ENCODE measurements at places on chromosomes 12 and 14.

GRCh38 chr12:1401891-1402290 lies 192.5 kb downstream of the FBXL14 start:
- DNase-seq = no peak

- DNase-seq = no peak
These were observed 217.7 kb upstream of the PDZRN4 start for GRCh38 chr12:40970320-40970907.

DNA sequence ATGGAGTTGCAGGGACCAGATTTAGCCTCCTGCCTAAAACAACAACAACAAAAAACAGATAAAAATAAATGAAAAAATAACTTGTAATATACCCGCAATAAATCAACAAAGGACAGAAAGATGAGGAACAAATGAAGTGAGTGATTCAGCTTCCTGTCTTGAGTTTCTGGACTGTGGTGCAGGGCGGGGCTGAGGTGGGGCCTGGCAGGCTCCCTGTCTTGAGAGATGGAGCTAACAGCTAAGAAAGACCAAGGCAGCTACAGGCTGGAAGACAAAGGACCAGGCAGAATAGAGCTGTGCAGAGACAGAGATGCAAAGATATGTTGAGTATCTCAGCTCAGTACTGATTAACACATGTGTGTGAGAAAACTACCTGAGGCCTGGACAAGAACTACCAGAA lies 879.2 kb downstream of the AACS start:
- DNase-seq = no peak

GRCh38 chr12:120230974-120231315 lies 30.0 kb upstream of the RPLP0 start:
- no peak for DNase-seq

GRCh38 chr14:55019968-55020554 lies 6.8 kb downstream of the WDHD1 start:
- DNase-seq = no peak

GRCh38 chr12:48807981-48808380 lies 10.3 kb upstream of the CACNB3 start:
- DNase-seq = no peak

DNA sequence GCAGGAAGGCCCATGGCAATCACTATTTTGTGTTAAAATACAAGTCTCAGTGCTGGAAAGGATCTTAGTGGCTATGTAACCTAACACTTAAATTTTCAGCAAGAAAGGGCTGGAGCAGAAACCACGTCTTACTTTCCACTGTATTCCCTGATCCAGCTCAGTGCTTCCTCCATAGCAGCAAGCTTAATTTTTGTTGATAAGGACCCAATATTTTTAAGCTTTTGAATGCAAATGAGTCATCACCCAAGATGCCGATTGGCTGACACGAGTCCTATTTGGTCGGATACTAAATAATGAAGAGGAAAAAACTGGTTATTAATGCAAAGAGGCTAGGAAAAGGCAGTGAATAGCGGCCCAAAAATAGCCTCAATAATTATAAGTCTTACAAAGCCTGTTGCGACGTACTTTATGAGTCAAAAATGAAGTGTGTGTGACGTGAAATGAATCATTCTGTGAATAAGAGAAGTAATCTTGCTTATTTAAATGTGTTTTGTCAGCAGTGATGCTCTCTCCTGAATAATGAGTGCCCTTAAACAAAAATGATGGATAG lies 46.9 kb upstream of the IGF1 start:
- no peak for DNase-seq

- no peak for DNase-seq
These were observed 5.8 kb upstream of the DAAM1 start for GRCh38 chr14:59182641-59183040.

- no peak for DNase-seq
These were observed 3.3 kb downstream of the SARNP start for GRCh38 chr12:55814257-55814656.

- no peak for DNase-seq
These were observed 116.6 kb upstream of the HIF1A start for GRCh38 chr14:61578745-61579144.

DNA sequence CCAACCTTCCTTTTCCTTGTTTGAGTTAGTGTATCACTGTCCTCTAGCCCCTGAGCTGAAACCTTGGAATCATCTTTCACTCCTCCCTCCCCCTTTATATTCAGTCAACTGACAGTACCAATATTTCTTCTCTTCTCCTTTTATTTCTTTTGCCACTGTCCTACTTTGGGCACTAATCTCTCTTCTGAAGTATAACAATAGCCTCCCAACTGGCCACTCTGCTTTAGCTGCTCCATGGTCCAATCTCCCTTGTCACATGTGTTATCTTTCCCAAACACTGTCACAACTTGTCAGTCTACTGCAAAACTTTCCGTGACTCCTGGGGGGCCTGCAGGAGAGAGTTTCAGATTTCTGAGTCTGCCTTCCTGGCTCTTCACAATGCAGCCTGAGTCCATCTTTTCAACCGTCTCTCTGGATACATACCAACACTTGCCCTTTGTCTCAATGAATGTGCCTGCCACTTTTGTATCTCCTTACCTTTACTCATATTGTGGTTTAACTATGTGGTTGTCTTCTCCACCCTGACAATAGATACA lies 471.2 kb downstream of the DIO2 start:
- DNase-seq = no peak

DNA sequence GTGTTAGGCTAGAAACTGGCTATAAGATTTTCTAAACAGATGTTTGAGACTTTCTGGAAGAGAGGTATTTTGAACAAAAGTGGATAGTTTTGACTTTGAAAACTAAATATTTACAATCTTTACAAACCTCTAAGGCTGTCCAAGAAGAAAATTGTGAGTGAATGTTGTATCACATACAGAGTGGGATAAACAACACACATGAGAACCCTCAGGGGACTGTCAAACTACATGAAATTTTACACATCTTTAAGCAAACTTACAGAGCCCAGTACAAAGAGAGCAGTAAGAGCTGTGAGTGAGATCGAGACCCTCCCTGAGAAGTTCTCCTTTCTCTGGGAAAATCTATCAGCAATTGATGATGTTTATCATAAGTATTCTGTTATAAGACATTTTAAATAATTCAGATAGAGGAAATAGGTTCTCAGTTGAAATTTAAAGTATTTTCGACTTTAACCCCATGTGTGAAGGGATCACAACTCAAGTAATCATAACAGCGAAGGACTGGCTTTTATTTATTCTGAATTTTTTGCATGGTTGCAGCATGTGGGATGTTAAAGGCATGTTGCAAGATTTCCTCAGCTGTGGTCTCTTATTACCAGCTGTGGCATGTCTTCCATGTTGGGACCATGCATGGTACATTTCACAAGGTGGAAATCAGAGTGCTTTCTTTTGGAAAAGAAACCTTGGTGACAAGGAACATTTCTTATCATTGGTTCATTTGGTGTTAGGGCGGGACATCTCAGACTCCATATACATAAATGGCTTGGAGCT lies 264.0 kb upstream of the PRICKLE1 start:
- no peak for DNase-seq

- DNase-seq = no peak
These were observed 1.3 kb downstream of the KRT7 start for GRCh38 chr12:52234223-52234810.

DNA sequence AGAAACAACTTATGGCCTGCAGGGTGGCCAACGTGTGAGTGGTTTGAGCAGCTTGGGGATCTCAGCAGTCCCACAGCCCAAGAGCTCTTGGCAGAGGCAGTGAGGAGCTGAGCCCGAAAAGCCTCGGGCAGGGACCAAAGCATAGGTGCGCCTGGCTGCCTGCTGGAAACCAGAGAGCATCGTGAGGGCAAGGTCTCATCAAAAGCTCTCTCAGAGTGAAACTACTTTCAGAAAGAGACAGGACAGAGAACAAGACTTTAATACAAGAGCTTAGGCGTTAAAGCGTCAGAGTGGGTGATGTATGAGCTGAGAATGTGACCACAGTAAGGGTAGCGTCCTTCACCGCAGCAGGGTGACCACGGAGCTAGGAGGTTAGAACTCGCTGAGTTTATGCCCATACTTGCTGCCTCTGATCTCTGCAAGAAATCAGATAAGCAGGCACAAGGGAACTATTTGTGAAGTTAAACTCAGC lies 30.8 kb downstream of the LGMN start:
- DNase-seq = no peak

DNA sequence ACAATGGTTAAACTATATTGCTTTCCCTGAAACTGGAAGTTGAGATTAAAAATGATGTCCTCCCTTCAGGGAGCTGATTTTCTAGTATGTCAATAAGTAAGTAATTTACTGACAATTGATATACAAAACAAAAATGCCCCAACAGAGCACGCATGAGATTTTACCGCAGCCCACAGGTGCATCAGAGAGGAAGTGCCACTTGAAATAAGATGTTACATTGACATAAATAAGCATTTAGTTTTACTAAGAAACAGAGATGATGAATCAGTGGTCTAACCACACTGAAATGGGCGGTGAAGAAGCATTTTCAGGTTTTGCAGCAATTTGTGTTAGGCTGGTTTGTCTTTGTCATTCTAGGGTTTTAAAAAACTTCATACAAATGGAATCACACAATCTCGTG lies 8.8 kb upstream of the CLECL1 start:
- DNase-seq = no peak

- DNase-seq = no peak
These were observed 33.3 kb downstream of the NT5DC3 start for GRCh38 chr12:103807561-103808238.

- DNase-seq = no peak
These were observed at the start of gene C3AR1 for GRCh38 chr12:8065991-8066594. TSS of gene C3AR1 (minus strand) at chr12:8066359. CDS start at chr12:8060185, 6,174 bp downstream.

GRCh38 chr12:82015623-82016347 lies 256.6 kb upstream of the PPFIA2 start:
- DNase-seq = no peak

DNA sequence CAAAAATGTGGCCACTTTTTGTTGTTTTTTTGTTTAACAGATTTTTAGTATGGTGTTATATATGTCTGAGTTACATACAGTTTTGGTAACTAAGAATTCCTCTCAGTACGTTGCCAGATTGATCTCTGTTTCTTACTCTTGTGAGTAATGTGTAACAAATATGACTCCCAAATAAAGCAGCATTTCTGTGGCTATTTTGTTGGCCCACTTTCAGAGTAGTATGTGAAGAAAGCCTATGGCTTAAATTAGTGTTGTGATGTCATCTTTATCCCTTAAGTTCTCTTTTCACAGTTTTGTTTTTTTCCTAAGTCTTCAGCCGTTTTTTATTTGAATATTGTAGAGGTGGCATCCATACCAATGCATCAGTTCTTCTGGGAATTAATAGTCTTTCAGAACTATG lies 10.7 kb downstream of the PCNX4 start:
- DNase-seq = no peak

GRCh38 chr14:101562659-101563351 lies 1.5 kb downstream of the DIO3 start:
- DNase-seq = no peak

DNA sequence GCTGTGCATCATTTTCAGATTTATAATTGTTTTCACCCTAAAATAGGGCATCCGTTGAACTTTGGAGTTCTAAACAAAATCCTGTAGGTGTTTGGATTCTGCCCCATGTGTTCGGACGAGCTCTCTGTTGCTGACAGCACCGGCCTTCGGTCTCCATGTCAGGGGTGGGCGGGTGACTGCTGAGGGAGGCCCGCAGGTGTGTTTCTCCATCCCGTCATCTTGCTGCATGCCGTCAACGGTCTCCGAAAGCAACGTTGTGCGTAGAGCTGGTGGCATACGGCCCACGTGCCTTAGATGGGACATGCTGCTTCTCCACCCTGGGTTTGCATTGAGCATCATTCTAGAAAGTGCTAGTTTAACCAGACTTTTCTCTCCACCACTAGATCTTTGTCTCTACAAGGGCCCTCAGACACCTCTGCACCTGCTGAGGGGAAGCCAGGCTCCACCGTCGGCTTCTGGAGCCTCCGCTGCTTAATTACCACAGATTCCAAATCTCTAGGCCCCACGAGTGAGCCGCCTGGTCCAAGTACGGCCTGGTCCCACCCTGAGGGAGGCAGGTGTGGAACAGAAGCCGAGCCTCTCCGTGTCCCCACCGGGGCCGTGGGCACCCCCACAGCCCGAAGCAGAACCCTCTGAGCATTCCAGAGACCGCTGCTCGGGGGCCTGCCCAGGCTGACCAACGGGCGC lies 15.7 kb upstream of the AMN start:
- DNase-seq = no peak

GRCh38 chr14:68143341-68143841 lies 323.8 kb downstream of the RAD51B start:
- peak; percentile 18 for DNase-seq

- DNase-seq = no peak
These were observed 69.0 kb upstream of the WSCD2 start for GRCh38 chr12:108060067-108060466.

- DNase-seq = no peak
These were observed 1735.9 kb upstream of the SEL1L start for GRCh38 chr14:83269583-83269982.

- no peak for DNase-seq
These were observed 223.3 kb downstream of the CHST11 start for GRCh38 chr12:104680070-104680469.

DNA sequence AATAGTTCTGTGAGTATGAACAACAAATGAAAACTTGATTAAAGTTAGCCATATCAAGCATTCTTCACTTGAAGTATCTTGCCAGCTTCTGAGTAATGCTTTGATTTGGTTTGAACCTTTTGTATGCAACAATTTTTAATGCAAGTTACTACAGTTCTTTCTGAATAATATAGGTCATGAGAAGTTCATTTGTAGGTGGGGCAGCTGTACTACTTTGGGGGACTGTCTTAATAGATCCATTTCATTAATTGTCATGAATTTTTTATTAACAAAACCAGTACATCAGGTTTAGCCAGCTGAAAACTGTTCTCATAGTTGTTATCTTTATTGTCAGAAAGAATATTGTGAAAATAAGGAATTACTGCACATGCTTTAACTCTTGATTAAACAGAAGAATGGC lies 142.7 kb downstream of the FOXA1 start:
- no peak for DNase-seq

GRCh38 chr12:27333403-27334009 lies 870 bp downstream of the BMAL2 start:
- DNase-seq = no peak

- DNase-seq = no peak
These were observed 75.8 kb upstream of the CNTN1 start for GRCh38 chr12:40616383-40616915.
